BJ (cell line): ENCODE measurements at places on chromosomes 5 and 9.

GRCh38 chr5:41841325-41841724 lies 28.9 kb downstream of the OXCT1 start:
- DNase-seq = no peak

DNA sequence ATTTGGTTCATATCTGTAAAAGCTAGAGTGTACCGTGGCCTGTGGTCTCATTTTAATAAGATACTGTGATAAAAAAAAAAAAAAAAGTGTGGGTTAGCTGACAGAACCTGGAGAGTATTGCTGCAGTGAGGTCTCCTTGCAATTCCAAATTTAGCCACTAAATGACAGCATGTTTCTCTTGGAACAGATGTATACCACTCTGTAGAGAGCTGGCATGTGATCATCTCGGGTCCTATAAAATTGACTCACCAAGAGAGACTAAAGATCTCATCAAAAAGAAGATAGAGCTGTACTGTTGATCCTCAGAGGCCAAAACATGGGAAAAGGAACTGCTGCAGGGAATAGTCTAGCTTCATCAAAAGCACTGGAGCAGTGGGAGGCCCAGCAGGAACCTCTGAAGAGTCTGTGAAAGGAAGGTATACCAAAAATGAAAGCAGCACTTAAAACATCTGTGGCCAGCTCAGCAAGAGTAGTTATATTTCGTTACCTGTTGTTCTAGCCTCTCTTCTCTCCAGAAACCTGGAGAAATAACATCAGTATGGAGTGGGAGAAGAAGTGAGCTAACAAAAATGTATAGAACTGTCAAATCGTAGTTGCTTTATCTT lies 826.8 kb downstream of the EFNA5 start:
- DNase-seq = no peak

DNA sequence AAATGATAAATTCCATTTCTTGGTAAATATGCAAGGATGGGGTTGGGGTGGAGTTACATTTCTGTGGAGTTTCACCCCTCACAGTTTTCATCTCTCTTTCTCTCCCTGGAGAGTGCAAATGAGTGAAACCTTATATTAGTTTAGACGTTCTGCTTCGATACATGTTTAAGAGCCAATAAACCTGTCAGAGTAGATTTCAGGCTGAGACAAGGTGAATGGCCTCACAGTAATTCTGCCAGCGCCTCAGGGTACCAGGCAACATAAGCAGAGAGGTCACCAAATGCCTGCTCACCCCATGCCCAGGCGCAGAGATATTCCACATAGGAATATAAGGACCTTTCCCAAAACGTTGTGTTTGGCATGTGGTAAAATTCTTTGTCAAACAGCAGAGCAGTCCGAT lies 154.9 kb upstream of the VLDLR start:
- no peak for DNase-seq

DNA sequence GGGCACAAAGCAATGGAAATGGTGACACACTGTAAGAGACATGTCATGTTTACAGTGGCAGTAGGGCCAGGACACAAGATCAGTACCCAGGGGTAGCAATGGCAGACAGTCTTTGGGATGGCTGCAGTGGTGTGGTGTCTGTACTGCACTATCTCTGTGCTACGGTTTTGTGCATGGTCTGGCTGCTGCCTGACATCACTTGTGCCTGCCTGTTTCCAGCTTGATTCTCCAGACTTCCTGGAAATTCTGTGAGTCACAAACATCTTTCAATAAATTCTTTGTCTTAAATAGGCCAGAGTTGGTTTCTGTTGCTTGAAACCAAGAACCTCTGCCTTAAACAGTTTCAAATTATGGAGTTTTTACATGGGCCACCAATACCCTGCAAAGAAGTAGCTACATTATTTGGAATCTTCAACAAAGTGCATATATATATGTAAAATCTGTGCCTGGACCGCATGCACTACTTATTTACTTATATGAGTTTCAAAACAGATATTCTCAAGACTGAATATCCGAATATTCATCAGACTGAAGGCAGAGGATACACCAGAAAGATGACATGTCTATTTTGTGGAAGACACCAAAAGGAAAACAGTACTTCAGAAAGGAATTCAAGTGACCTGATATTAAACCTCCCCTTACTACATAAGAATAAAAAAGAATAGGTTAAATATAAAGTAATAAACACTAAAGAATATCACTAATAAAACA lies 188.1 kb downstream of the RFX3 start:
- DNase-seq = peak; percentile 15

DNA sequence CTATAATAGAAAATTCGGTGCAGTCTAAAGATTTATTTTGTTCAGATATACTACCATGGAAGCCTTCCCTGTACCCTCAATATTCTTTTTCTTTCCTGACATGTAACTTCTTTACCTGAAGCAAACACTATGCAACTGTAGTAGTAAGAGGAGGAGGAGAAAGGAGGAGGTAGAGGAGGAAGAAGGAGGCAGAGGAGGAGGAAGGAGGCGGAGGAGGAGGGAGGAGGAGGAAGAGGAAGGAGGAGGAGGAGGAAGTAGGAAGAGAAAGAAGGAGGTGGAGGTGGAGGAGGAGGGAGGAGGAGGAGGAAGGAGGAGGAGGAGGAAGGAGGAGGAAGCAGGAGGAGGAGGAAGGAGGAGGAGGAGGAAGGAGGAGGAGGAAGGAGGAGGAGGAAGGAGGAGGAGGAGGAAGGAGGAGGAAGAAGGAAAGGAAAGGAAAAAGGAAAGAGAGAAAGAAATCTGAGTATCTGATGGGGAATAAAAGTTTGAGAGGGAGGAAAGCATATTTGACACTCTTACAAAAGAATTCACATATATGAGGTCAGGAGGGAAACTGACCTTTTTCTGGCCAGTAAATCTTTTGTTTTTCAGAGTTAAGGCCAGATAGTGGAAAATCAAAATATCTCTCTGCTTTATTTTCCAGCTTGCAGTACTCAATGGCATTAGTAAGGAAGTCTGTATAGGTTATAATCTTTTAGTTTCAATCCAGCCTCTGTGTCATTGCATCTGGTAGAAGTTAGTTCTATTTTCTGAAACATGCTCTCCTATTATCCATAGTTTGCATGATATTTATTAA lies 114.5 kb upstream of the LPAR1 start:
- no peak for DNase-seq

- no peak for DNase-seq
Measured at GRCh38 chr9:106076711-106077110, 382.4 kb downstream of the TMEM38B start.

GRCh38 chr5:176388003-176388443 lies 375 bp downstream of the NOP16 start:
- no peak for DNase-seq

GRCh38 chr9:136098844-136099243 lies 3.8 kb upstream of the NACC2 start:
- no peak for DNase-seq

- no peak for DNase-seq
Measured at GRCh38 chr9:90793729-90794128, 7.9 kb upstream of the SYK start.

DNA sequence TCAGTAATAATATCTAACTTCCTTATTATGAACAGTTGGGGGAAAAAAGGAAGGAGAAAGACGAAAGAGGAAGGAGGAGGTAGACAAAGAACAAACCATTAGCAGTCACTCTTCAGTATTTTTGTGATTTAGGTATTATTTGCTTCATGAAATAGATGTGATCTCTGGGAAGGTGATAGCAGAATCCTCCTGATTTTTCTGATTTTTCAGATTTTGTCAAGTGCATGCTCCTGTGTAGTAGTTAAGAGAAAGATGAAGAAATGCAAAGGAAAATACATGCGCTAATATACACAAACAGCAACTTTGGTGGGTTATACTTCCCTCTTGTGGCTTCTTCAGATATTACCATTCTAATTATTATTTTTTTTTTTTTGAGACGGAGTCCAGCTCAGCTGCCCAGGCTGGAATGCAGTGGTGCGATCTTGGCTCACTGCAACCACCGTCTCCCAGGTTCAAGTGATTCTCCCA lies 31.6 kb downstream of the LMNB1 start:
- no peak for DNase-seq

DNA sequence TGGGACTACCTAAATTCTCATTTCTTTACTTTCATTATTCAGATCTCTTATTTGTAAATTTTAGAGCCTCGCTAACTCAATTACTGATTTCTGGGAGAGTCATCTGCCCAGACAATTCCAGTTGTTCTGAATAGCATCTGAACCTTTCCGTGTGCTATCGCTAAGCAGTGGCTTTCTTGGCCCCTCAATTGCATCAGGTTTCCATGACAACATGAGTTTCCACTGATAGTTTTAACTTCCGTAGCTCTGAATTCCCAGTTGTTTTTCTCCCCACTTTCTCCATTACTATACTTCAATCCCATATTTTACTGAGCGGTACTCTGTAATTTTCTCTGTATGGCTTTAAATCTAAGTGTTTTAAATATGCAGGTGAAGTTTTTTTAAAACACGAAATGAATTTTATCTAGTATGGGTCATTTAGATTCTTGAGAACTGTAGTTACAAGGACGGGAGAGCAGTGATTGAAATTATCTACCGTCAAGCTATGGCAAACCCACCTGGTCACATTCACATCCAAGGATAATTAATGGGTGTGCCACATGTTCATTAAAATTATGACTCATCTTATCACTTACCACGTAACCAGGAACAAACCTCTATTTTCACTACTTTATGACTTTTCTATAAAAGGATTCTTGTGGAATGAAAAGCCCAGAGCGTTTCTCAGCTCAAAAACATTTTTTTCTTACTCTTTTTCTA lies 223.5 kb upstream of the PCSK5 start:
- DNase-seq = no peak

DNA sequence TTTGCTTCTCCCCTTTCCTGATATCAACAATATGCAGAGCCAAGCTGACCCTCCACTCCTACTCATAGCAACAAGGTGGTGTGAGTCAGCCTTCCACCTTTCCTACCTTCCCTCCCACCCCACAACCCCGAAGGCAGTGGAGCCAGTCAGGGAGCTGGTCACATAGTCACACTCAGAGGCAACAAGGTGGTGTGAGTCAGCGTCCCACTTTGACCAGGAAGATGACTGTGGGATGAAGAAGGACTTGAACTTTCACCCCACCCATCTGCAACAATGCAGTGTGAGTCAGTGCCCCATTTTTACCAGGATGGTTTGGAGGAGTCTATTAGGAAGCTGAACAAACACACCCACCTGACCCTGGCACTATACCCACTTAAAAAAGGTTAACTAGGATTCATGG lies 30.1 kb upstream of the ZNF782 start:
- peak; percentile 48 for DNase-seq

- no peak for DNase-seq
Measured at GRCh38 chr5:136155761-136156160, 23.1 kb downstream of the SMAD5 start.

- DNase-seq = no peak
Measured at GRCh38 chr5:123093111-123093600, 4.1 kb downstream of the PRDM6 start.

GRCh38 chr9:109383356-109383755 lies 62.5 kb upstream of the EPB41L4B start:
- no peak for DNase-seq

DNA sequence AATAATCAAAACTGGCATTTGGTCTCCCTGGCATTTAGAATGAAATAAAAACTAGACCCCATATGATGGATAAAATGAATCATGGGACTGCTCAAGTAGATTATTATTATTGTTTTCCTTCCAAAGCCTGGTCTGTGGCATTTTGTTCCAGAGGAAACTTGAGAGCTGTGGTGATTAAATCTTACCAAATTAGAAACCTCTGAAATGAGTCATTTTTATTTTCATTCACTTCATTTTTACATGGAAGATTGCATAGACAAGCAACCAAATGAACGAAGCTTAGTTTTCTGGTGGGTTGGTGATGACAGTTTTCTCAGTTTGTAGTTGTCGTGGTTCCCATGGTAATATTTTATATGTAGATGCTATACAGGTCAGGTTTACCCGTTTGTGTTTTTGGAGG lies 23.4 kb downstream of the PAM start:
- DNase-seq = peak; percentile 74

DNA sequence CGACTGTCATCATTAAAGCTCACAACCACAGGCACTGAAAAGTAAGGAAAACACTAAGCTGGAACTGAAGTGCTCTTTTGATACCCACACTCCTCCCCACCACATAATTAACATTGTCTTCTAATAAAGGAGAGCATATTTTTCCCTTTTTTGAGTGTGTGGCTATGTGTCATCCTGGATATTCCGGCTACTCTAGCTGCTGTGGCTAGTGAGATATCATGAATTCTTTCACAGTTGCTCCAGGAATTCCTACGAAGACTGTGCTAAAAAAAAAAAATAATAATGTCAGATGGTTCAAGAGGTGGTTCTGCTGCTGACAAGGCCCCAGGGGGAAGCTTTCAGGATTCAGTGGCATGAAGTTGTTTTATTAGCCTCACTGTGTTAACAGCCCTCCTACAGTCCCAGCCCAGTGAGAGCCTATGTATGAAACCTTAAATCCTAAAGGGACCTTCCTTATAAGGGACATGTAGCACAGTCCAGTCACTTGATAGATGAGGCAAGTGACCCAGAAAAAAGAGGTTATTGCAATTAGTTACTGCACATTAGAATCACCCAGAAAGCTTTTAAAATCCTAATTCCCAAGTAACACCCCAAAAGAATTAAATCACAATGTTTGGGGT lies 46.6 kb downstream of the TMEM252 start:
- no peak for DNase-seq

DNA sequence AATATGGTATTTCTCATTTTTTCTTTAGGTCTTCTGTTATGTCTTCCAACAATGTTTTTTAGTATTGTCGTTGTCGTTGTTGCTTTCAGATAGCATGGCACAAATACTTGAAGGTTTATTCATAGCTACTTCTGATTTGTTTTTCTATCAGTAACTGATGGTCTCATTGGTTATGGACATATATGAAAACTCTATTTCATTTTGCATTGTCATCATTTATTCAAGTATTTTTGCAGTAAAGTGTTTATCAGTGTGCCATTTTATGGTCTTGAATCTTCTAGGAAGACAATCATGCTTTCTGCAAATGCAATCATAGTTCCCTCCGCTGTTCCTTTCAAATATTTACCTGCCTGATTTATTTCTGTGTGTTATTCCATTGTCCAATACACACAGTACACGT lies 44.0 kb upstream of the PRUNE2 start:
- DNase-seq = no peak

DNA sequence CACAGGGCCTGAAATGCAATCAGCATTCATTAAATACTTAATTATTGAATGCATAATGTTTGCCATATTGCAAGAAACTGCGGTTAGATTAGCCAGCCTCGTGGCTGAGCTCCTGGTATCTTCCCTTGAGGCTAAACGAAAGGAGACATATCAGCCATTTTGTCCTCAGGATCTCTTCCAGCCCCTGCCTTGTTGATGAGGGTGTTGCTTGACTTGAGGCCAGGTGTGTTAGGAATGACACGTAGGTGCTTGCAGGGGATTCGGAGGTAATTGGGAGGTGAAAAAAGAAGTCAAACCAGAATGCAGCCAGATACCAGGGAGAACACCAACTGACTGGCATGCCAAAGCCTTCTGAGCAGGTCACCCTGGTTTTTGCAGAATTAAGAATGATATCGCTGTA lies 12.5 kb downstream of the SH3RF2 start:
- no peak for DNase-seq

- DNase-seq = no peak
Measured at GRCh38 chr5:133905424-133905823, 63.0 kb downstream of the C5orf15 start.

- DNase-seq = no peak
Measured at GRCh38 chr5:16005225-16005624, 174.4 kb downstream of the MARCHF11 start.
